ENCODE measurements at places on chromosomes 12 and 14. TPM values are rescaled to one million over a fixed set of nuclear protein-coding genes. Genes with fewer than 3 reads are reported as not detected.

PTPRB gene
- 0.52 TPM for total RNA-seq

UBC gene
- total RNA-seq: 1,324 TPM

TULP3 gene
- total RNA-seq: 10.7 TPM

FAM90A1 gene
- not detected for total RNA-seq

CIPC gene
- 11.8 TPM for total RNA-seq

ADGRD1 gene
- not detected for total RNA-seq

TMTC1 gene
- total RNA-seq: not detected

DNA sequence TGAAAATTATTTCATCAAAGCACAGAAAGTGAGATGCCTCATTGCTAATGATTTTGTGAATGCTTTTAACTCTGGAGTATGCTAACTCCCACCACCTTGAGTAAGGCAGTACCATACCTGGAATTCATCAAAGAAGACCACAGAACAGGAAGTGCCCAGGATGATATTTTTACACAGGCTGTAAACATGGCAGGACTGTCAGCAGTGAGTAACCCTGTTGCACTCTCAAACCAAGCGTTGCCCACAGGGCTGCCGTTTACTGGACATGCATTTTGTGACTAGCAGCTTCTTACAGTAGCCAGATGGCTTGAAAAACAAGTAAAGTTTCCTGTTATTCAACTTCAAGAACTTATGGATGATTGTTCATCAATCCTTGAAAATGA is 42.4 kb downstream of the RALGAPA1 start:
- DNase-seq: no peak

DNA sequence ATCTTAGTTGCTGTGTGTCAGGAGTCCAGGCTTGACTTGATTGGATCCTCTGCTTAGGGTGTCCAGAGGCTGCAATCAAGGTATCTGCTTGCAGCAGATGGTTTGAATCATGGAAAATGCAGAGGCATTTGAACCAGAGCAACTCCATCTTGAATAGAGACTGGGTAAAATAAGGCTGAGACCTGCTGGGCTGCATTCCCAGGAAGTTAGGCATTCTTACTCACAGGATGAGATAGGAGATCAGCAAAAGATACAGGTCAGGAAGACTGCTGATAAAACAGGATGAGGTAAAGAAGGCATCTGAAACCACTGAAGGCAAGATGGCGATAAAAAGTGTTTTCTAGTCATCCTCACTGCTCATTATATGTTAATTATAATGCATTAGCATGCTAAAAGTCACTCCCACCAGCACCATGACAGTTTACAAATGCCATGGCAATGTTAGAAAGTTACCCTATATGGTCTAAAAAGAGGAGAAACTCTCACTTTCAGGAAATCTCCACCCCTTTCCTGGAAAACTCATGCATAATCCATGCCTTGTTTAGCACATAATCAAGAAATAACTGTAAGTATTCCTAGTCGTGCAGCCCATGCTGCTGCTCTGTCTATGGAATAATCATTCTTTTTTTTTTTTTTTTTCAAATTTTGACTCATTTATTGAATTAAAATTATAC is 218.3 kb upstream of the CPNE8 start:
- no peak for DNase-seq

DNA sequence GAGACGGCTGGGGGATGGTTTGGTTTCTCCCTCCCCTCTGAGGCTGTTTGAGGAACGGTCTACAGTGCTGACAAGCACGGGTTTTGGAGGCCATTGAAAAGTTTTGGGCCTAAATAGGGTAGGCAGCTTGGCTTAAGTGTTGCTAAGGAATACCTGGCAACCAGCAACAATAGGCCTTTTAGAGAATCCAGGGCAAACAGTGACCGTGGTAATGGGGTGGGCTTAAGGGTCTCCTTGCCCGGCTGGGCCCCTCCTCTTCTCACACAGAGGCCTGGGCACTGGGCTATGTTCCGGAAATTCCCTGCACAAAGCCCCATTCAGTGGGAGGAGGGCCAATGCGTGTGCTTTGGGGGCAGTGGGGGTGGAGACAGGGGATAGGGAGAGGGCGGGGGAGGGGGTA is 55.4 kb downstream of the ASCL1 start:
- no peak for DNase-seq

- DNase-seq: no peak
Observed at GRCh38 chr14:100103250-100104005, 38.2 kb downstream of the EVL start.

DNA sequence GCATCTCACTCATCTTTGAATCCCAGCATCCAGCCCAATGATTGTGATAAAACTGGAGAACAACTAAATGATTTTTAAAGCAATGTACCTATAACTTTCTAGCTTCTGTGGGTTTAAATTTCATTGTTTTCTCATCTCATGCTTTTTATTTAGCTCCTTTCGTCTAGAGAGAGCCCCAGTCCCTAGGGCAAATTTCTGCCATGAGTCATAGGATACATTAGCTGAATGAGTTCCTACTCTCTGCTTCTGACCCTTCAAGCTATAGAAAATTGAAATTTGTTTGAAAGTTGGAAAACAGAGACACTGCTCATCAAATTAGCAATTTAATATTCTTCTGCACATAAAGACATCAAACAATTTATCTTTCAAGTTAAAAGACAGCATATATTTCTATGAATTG is 113.9 kb downstream of the KIF21A start:
- DNase-seq: no peak

GRCh38 chr12:66269757-66270383 is 32.4 kb upstream of the HELB start:
- DNase-seq: no peak

DNA sequence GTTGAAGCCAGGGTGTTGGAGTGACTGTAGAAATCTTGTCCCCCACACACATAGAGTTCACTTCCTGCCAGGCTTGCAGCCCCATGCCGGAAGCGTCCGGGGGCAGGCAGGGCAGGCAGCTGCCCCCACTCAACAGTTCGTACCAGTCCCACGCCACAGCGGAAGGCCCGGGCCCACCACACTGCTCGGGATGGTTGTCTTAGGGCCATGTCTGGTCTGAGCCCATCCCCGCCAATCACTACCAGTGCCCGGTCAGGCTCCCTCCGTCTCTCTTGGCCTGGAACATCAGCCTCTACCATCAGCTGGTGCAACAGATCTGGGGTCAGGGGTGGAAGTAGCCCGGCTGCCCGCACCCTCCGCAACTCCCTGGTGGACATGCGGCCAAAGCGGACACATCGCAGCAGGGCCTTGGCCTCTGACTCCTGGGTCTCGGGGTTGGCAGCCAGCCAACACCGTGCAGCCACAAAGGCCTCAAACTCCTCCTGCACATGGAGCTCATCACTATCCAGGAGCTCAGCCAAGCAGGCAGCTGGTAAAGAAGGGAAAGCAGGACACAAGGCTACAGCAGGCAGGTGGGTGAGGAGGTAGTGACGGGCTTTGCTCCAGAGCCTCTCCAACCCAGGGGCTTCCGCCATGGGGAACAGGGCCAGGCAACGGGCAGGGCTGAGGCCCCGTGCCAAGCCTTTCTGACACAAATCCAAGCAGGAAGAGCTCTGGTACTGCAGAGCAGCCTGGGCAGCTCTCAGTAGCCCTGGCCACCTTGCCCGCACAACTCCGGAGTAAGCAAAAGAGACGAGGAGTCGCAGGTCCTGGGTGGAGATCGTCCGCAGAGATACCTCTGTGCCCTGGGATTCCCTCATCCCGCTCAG is 5.9 kb downstream of the KLHL33 start:
- DNase-seq: no peak

- no peak for DNase-seq
Observed at GRCh38 chr12:50302686-50303085, 19.4 kb upstream of the LIMA1 start.

GRCh38 chr12:114339626-114340025 is 66.3 kb downstream of the TBX5 start:
- DNase-seq: no peak

Measured in natural killer cell treated with Interleukin-12 subunit alpha and Interleukin-12 subunit beta and Interleukin-15 and Interleukin-18, amount 100 ng/mL, for 72 hours (primary cell).